ENCODE measurements at places on chromosomes 13 and 19.

DNA sequence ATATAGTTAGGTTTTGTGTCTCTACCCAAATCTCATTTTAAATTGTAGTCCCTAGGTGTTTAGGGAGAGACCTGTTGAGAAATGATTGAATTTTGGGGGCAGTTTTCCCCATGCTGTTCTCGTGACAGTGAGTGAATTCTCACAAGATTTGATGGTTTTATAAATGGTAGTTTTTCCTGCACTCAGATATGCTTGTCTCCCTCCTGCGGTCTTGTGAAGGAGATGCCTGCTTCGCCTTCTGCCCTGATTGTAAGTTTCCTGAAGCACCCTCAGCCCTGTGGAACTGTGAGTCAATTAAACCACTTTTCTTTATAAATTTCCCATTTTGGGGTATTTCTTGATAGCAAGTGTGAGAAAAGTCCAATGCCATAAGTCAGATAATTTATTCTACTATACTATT, 1977.5 kb upstream of the PCDH20 start:
- DNase-seq = no peak

GRCh38 chr19:22257381-22257780, 28.9 kb upstream of the ZNF729 start:
- DNase-seq = no peak

GRCh38 chr19:3961007-3961406, 9.9 kb downstream of the DAPK3 start:
- no peak for DNase-seq

GRCh38 chr13:35888981-35889380, 242.2 kb downstream of the DCLK1 start:
- no peak for DNase-seq

GRCh38 chr19:48367855-48368254, 3.7 kb downstream of the SYNGR4 start:
- DNase-seq = no peak

DNA sequence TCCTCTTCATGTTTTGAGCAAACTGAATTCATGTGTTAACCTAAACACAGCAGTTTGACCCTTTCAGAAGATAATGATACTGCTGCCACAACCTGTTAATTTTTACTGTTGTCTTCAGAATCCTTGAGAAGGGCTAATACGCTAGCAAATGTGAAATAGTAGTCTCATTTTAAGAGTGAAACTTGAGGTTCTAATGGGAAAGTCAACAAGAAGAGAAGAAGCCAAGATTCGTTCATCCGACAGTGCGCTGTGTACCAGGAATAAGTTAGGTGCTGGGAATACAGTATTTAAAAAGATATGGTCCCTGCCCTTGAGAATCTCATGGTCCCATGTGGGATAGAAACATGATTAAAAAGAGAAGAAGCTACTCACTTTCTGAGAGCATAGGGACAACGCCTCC, 134.4 kb downstream of the KL start:
- DNase-seq = no peak

- DNase-seq = no peak
These were observed 62.7 kb downstream of the TSHZ3 start for GRCh38 chr19:31286491-31286890.

DNA sequence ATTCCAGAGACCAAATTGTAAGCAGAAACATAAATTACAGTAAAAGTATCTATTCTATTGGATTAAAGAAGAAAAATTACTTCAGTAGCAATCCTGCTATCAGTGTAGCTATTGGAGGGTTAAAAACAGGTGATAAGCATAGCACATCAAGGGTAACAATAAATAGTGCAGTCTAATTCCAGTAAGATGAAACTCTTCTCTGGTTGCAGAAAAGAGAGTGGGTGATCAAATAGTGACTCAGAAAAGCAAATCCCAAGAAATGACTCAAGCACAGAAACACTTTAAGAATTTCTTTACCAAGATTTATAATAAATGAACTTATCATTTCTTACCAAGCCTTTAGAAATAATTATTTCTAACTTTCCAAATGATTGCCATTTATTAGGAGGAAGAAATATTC, 135.7 kb downstream of the LMO7 start:
- no peak for DNase-seq
